CD4-positive, CD25-positive, alpha-beta regulatory T cell (primary cell): ENCODE measurements at places on chromosomes 16 and 17. TPM values are rescaled to one million over a fixed set of nuclear protein-coding genes. Genes with fewer than 3 reads are reported as not detected.

Gene SDR42E2
- 3.5 TPM for total RNA-seq

DNA sequence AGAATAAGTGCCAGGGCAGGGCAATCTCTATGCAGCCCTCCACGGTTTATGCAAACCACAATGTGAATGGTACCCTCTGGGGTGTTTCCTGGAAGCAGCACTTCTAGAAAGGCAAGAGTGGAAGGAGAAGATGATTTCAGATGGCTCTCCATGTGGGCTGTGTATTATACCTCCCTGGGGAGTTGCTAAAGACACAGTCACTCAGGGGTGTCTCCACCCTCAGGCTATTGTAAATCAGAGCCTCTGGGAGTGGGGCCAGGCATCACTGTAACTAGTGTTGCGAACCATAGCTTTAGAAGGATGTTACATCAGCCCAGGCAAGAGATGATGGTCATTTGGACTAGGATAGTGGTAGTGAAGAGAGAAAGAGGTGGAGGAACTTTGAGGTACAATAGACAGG is 83.3 kb upstream of the ZKSCAN2 start:
- H3K4me3 ChIP-seq = no peak overlapping the region
- peaks cover 2% of the 10 kb centered on the region for H3K27me3 ChIP-seq
- no peak for DNase-seq
- no peaks in the 10 kb centered on the region for H3K36me3 ChIP-seq
- no peak overlapping the region for H3K27ac ChIP-seq
- H3K4me1 ChIP-seq = no peaks in the 10 kb centered on the region

GRCh38 chr17:36001862-36002603 is 680 bp upstream of the CCL15 start:
- no peaks in the 10 kb centered on the region for H3K4me1 ChIP-seq
- no peak for DNase-seq
- H3K27ac ChIP-seq = no peak overlapping the region
- no peak overlapping the region for H3K4me3 ChIP-seq
- no peaks in the 10 kb centered on the region for H3K36me3 ChIP-seq

DNA sequence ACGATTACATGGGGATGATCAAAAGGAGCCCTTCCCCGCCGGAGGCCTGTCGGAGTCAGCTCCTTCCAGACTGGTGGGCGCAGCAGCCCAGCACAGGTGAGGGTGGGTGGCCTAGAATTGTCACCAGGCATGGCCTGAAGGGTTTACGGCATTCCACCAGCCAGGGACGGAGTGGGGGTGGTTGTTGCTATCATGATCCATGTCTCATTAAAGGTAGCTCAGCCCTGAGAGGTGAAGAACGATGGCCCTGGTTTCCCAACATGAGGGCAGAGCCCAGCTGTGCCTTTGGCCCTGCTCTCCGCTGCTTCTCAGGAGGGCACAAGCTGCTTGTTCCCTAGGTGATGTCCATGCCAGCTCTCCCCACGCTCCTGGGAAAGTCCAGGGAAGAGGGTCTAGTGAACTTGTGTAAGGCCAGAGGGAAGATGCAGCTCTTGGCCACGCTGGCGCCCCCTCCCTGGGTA is 14.2 kb downstream of the IRF8 start:
- H3K4me1 ChIP-seq = no peaks in the 10 kb centered on the region
- H3K36me3 ChIP-seq = no peaks in the 10 kb centered on the region
- DNase-seq = no peak
- no peak overlapping the region for H3K27ac ChIP-seq

GRCh38 chr16:16073891-16074881 is 124.8 kb downstream of the ABCC1 start:
- peaks cover 73% of the 10 kb centered on the region for H3K36me3 ChIP-seq
- DNase-seq = no peak
- H3K27me3 ChIP-seq = no peaks in the 10 kb centered on the region
- H3K4me3 ChIP-seq = no peak overlapping the region
- no peak overlapping the region for H3K27ac ChIP-seq

DNA sequence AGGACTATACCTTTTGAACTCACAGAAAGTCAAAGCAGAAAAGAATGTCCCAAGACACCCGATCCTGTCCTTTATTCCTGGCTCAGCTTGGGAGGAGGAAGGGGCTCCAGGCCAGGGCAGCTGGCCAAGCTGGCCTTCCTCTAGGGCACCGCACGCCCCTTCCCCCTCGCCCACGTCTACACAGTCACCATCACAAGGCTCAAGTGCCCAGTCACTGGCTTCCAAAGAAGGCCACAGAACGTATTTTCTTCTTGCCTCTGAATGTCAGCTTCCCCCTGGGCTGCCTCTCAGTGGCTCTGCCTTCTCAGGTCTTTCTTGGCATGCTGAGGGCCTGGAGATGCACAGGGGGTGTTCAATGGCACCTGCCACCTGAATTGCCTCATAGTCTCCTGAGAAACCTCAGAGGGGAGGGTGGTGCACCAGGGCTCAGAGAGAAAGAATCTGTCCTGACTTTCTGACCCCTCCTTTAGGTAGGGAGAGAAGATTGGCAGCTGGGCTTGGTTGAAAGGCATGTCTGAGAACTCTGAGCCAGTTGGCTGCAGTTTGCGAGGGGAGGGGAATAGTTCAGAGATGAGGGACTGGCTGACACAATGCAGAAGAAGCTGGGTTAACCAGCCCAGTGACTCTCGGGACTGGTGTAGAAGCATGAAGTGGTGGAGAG is 2.1 kb downstream of the DHRS11 start:
- H3K36me3 ChIP-seq = peaks cover 6% of the 10 kb centered on the region
- H3K27me3 ChIP-seq = peaks cover 3% of the 10 kb centered on the region

DNA sequence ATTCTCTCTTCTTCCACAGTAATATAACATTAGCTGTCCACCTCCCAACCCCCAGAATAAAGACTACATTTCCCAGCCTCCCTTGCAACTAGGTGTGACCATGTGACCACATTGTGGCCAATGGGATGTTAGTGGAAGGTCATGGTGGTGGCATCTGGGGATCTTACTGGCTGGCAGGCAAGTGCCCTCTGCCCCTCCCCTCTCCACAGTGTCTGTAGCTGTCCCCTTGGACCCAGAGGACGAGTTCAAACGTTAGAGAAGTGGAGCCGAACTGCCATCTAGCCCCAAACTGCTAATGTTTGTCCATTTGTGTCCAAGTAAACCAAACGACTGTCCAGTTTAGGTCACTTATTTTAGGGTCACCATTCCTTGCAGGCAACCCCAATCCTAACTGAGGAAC is 26.6 kb upstream of the KCNG4 start:
- DNase-seq = peak; percentile 2
- no peak overlapping the region for H3K4me3 ChIP-seq
- no peaks in the 10 kb centered on the region for H3K4me1 ChIP-seq
- H3K36me3 ChIP-seq = no peaks in the 10 kb centered on the region

DNA sequence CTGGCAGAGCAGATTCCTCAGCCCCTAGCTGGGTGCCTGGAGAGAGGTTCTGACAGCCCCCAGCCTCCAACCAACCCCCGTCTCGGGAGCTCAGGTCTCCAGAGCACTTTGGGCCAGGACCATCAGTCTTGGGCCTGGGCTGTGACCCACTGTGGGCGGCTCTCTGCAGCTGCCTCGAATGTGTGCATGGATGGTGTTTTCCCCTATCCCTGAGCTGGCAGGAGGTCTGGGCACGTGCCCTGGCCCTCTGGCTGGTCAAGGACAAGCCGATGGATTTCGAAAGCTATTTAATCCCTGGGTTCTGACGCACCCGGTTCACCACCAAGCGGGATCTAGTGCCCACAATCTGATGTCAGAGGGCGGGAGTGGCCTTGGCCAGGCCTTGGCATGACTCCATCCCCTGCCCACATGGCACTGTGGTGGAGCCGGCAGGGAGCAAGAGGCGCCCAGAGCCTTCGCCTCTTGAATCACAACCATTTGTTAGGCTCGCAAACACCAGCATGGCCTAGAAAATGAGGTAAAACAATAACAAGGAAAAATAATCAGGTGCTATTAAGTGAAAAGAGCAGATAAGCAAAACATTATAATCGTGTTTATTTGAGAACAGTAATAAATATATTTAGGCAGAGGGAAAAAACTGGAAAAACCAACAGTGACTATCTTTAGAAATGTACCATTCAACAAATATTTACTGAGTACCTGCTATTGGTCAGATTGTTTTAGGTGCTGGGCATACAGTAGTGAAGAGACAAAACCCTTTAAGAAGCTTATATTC is 69.3 kb upstream of the TOB1 start:
- no peak for DNase-seq
- peaks cover 15% of the 10 kb centered on the region for H3K4me1 ChIP-seq
- H3K4me3 ChIP-seq = no peak overlapping the region
- no peaks in the 10 kb centered on the region for H3K36me3 ChIP-seq
- H3K27me3 ChIP-seq = no peaks in the 10 kb centered on the region
- H3K27ac ChIP-seq = no peak overlapping the region

DNA sequence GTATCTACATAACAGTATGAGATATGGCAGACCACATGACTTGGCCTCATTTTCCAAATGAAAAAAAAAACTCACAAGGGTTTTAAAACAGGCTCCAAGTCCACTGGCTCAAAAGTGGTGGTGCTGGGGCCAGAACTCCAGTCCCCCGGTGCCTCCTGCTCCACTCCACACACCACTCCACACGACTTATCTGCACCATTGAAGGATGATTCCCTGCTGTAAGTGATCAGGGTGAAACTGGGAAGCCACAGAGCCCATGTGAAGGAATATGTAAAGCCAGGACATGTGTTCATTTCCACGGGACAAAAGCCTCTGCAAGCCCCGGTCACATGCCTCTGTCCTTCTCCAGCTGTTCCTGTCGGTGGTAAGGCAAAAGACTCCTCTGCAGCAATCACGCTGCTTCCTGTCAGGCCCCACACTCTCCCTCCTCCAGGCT is 97.2 kb downstream of the ZNF18 start:
- H3K27me3 ChIP-seq = no peaks in the 10 kb centered on the region
- H3K27ac ChIP-seq = no peak overlapping the region
- no peaks in the 10 kb centered on the region for H3K36me3 ChIP-seq
- H3K4me1 ChIP-seq = no peaks in the 10 kb centered on the region
- no peak for DNase-seq
- H3K4me3 ChIP-seq = no peak overlapping the region
